ENCODE measurements at places on chromosomes 5 and 9.

DNA sequence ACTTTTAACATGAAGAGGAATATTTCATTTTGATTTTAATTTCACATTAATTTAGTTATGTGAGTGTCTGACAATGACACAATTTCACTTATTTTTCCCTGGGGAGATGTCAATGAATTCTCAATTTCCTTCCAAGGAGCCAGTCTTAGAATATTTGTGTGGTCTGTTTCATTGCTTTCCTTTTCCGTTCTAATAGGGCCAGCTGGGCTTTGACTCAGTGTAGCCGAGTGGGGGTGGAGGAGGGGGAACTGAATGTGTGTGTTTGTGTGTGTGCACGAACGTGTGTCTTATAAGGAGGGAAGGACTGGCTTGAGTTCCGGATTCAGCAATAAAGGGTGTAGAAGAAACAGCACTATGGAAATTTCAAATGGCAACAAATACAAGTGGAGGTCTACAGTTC lies 100.0 kb downstream of the BASP1 start:
- DNase-seq = peak; percentile 17

GRCh38 chr5:132629230-132629944 lies 28.6 kb upstream of the IL13 start:
- DNase-seq = no peak

GRCh38 chr9:95816716-95817115 lies 58.8 kb upstream of the ERCC6L2 start:
- DNase-seq = no peak

DNA sequence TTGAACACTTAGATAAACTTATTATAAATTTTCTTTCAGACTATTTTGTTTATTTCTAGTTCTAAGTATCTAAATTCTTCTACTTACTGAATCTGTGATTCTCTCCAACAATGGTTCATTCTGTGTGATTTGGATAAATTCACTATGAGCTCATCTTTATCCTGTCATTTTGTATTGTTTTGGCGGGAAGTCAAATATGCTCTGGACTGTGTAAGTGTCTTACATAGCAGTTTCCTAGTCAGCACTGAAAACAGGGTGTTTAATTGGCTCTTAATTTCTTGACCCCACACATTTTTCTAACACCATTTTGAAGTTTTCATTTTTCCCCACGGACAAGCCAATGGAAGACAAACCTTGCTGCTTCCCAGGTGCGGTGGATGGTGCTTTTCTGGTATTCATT lies 207.0 kb upstream of the ACO1 start:
- DNase-seq = no peak

DNA sequence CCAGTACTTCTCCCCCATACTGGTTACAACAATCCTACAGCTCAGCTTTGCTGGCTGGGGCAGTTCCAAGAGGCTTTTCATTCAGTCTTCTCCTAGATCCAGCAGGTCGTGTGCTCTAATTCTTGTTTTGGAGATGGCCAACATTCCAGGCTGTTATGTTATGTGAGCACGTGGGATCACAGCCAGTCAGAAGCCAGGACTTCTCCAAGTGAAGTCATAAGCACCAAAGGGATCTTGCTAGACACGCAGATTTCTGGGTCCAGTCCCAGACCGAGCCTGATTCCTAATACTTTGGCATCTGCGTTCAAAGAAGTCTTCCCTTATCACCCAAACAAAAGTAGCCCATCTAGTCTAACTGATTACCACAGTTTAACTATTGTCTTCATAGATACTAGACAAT lies 1.4 kb upstream of the LARP1 start:
- peak; percentile 62 for DNase-seq

- peak; percentile 45 for DNase-seq
Measured at GRCh38 chr5:56440871-56441740, 208.0 kb upstream of the ANKRD55 start.

- no peak for DNase-seq
Measured at GRCh38 chr9:125172031-125172755, 17.4 kb downstream of the PPP6C start.

- no peak for DNase-seq
Measured at GRCh38 chr5:97628807-97629206, 445.8 kb upstream of the RIOK2 start.

DNA sequence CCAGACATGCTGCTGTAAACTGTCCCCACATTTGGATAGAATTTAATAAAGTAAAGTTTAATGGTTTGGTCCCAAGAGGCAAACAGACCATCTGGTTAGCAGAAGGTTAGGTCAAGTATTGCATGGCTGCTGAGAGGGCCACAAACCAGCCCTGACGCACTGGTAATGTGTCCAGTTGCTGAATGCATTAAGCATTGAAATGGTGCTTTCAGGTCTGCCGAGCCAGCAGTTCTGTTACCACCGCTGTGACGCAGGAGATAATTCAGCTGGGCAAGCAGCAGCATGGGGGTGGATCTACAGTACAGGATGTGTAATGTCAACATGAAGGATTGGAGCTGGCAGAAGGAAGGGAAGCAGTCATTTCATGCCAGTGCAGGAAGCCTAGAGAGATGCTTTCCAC lies 16.0 kb downstream of the ZNF462 start:
- DNase-seq = peak; percentile 58

DNA sequence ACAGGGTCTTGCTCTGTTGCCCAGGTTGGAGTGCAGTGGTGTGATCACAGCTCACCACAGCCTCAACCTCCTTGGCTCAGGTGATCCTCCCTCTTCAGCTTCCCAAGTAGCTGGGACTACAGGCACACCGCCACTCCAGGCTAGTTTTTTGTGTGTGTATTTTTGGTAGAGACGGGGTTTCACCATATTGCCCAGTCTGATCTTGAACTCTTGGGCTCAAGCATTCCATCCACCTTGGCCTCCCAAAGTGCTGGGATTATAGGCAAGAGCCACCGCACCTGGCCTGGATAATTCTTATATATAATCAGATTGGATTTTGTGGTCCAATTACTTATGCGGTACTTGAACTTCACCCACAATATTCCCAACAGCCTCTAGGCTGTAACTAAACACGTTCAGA lies 19.8 kb downstream of the CCDC69 start:
- DNase-seq = no peak

GRCh38 chr5:29099585-29099984 lies 2061.2 kb upstream of the CDH9 start:
- no peak for DNase-seq

DNA sequence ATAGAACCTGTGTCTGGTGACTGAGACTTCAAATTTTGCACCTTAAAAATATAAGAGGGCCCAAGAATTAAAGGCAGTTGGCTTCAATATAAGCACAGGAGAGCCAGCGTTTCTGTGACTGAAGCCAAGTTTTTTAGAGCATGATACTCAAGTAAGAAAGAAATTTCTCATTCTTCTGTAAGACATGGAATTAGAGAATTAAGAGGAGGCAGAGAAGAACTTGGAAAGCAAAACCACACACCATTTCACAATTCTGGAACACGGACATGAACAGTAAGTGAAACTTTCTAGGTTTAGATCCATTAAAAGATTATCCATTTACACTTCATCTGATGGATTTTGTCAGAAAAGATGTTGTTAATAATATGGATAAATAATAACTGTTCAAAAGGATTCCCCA lies 8.9 kb upstream of the AGXT2 start:
- no peak for DNase-seq

- peak; percentile 73 for DNase-seq
Measured at GRCh38 chr9:69121155-69122081, 52.7 kb upstream of the TJP2 start.

DNA sequence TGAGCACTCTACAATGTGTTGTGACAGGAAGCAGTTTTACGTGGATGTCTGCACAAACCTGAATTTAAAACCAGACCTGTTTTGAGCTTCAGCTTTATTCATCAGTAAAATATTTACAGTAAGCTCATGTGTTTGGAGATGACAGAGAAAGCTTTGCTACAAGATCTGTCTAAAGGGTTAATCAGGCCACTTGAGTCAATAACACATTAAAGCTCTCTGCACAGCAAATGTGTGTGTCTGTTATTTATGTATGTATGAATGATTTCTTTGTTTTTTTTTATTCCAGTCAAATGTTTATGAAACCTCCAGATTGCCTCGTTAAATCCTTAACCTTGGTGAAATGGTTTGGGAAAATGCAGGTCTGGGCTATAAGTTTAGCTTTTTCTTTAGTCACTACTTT lies 77.3 kb upstream of the SREK1 start:
- DNase-seq = no peak

GRCh38 chr9:79661279-79661678 lies 89.5 kb downstream of the TLE4 start:
- no peak for DNase-seq

GRCh38 chr5:139666551-139666950 lies 18.4 kb downstream of the CXXC5 start:
- no peak for DNase-seq

DNA sequence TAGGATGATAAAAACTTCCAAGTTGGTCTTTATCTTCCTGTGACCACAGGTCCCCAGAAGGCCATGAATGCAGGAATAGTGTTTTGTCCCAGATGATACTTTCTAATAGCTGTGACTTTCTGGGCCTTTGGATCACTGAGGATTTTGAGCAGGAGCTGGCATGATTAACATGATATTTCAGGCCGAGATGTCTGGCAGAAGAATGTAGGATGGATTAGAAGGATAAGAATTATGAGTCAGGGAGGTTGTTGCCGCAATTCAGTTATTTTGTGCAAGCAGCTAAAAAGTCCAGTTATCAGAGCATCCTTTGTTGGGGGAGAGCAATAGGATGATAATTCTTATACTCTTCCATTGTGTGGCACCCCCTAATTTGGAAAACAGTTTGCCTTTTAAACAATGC lies 189.7 kb downstream of the PSAT1 start:
- DNase-seq = no peak

DNA sequence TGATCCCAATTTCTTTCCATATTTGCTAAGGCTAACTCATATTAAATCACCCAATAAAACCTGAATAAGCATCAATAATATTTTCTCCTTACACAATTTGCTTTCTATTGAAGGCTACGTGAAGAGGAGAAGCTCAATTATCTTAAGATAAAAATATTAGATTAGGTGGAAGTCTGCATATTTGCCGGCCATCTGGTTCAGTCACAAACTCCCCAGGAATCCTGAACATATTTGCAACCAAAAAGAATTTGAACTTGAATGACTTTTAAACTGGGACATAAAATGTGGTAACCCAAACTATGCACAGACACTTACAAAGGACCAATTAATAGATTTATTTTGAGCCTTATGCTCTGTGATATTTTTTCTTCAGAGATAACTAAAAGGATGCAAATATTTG lies 92.3 kb downstream of the HAPLN1 start:
- DNase-seq = no peak

DNA sequence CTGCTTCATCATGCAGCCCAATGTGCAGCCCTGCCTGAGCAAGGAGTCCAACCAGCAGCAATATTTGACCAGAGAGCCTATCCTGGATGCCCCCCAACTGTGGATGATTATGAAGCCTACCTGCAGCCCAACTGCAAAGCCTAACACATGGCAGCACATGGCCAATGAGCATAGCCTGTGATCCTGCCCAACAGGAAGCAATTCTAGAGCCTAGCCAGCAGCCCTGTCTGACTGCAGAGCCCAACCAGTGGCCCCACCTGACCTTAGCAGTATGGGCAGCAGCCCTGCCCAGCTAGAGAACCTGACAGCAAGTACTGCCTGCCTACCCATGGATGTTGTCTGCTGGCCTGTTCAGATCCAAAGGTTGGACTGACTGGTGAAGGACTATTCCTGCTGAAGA lies 97.3 kb upstream of the SH3GL2 start:
- no peak for DNase-seq

DNA sequence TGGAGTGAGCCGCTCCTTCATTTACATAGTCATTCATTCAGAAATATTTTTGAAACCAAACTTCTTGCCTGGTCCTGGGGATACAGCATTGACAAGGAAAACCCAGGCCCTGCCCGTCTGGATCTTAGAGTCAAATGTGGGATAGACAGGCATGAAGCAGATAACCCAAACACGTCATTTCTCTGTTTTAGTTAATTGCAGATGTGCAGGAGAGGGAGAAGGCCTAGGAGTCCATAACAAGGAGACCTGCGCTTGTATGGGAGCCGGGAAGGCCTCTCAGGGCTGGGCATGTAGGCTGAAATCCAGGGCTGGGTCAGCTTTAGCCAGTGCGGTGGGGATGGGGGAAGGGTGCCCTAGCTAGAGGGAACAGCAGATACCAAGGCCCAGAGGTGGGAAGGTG lies 43.3 kb downstream of the PRRX2 start:
- no peak for DNase-seq

- no peak for DNase-seq
Measured at GRCh38 chr5:167553511-167553910, 737.9 kb upstream of the WWC1 start.

- no peak for DNase-seq
Measured at GRCh38 chr5:135487037-135487395, 34.9 kb upstream of the TIFAB start.

- no peak for DNase-seq
Measured at GRCh38 chr5:105581988-105582690, 2019.5 kb upstream of the NUDT12 start.

DNA sequence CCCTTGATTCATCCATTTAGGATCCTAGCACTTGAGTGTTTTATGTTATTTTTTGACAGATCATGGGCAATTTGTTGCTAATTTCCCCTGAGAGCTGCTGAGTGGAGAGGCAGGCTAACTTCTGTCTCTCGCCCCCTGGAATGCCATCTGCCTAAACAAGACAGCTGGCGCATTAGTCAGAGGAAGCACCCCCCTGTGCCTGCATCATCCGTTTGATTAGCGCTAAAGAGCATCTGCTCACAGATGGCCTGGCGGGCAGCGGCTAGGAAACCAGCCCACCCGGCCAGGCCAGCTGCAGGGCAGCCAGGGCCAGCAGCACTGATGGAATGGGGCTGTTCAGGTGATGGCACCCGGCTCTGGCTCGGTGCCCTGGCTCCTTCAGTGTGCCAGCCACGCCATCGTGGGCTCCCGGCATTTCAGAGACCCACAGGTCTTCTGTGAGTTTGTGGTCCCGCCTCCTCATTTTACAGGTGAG lies 22.9 kb upstream of the ASS1 start:
- DNase-seq = no peak

GRCh38 chr9:119339056-119339455 lies 30.2 kb downstream of the BRINP1 start:
- no peak for DNase-seq

DNA sequence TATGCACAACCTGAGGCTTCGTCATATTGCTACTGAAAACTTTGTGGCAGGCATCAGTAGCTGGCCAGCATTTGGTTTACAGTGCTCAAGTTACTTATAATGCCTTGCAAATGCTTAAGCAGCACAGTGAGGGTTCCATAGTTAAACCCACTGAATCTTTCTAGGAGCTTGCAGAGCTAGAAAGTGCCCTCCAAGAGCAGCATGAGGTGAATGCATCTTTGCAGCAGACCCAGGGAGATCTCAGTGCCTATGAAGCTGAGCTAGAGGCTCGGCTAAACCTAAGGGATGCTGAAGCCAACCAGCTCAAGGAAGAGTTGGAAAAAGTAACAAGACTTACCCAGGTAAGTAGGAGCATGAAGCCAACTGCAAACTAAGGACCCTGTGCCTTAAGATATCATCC lies 60.9 kb downstream of the CNTRL start:
- no peak for DNase-seq

All from transverse colon (tissue), 4 donors.